ENCODE measurements at places on chromosomes 6 and 20. TPM values are rescaled to one million over a fixed set of nuclear protein-coding genes. Genes with fewer than 3 reads are reported as not detected.

DNA sequence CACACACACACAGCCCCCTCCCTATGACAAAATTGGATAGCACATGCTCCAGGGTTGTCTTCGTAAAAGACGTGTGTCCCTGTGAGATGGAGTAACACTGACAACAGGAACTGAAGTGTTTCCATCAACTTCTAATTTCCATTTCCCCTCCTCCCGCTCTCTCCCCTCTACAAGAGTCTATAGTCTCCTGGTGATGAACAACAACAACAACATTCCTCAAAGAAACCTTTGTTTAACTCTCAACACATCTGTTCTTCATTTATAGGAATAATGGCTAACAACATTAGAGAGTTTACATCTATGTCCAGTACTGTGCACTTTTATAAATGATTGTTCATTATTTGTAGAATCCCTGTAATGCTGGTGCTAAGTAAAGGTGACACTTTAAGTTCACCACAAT, 205.8 kb upstream of the SSTR4 start:
- no peak for DNase-seq

PRKN gene
- 0.18 TPM for total RNA-seq

GRCh38 chr6:161507375-161507774, 233.5 kb upstream of the AGPAT4 start:
- no peak for DNase-seq

LRRN4 gene
- not detected for total RNA-seq

DPPA5 gene
- not detected for total RNA-seq

GRCh38 chr20:46810448-46811223, 84.0 kb upstream of the EYA2 start:
- no peak for DNase-seq

SLC25A27 gene
- not detected for total RNA-seq

DNA sequence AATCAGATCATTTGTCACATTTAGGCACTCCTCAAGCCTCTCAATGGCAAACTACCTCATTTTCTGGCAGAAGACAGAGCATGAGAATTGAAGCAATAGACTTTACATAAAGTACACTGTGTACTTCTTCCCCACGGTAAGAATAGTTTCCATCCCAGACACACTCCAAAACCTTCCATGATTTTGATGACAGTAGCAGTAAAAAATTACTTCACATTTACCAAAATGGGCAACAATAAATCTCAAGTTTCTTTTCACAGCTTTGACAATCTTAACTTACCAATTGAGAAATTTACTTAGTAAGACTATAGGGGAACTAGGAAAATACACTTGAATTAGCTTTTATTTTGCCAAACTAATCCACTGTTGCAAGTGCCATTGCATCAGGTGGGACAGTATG, 353.8 kb downstream of the HAO1 start:
- no peak for DNase-seq

- DNase-seq: no peak
Observed at GRCh38 chr20:34526466-34526865, 10.2 kb downstream of the DYNLRB1 start.
